ENCODE measurements at places on chromosomes 12 and 14. TPM values are rescaled to one million over a fixed set of nuclear protein-coding genes. Genes with fewer than 3 reads are reported as not detected.

The CLEC2A gene
- total RNA-seq = not detected

DNA sequence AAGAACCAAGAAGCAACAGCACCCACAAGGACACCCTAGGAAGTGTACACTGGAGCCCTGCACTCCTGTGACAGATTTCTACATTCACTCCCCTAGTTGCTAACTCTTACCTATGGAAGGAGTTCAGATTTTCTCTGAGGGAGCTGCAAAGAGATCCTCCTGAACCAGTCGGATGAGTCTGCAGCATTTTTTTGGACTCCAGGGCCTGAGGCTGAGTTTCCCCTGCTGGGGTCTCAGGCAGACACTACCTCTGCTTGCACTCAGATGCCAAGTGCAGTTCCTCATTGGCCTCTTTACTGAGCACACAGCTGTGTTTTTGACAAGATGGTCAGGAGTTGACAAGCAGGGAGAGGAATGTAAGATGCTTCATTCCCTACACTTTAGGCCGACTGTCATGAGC is 153.2 kb upstream of the RBM19 start:
- no peak for DNase-seq

The DLK1 gene
- not detected for total RNA-seq

The ARHGEF40 gene
- total RNA-seq = 17.5 TPM

The ANP32D gene
- not detected for total RNA-seq

GRCh38 chr14:50740856-50741255 is 72.8 kb upstream of the SAV1 start:
- no peak for DNase-seq

The GYS2 gene
- total RNA-seq = 0.27 TPM

The NFE2 gene
- not detected for total RNA-seq

DNA sequence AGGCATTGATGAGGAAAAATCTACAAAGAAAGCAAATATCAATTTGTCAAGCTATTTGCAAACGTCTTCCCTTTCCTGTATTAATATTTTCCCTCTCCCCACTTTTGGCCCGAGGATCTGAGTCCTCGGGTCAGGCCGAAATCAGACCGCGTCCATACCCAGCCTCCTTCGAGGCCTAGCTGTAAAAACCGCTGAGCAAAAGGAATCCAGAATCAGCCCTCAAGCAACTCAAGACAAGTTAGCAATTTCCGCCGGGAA is 353 bp upstream of the MAPK1IP1L start:
- no peak for DNase-seq

- no peak for DNase-seq
These were observed 209.9 kb upstream of the GARIN2 start for GRCh38 chr14:66979101-66979974.

The REP15 gene
- total RNA-seq = 0.54 TPM
